ENCODE measurements at places on chromosomes 11 and 22. TPM values are rescaled to one million over a fixed set of nuclear protein-coding genes. Genes with fewer than 3 reads are reported as not detected.
A peak's percentile ranks its signal among the peaks of the same experiment; 100 is the strongest.

DNA sequence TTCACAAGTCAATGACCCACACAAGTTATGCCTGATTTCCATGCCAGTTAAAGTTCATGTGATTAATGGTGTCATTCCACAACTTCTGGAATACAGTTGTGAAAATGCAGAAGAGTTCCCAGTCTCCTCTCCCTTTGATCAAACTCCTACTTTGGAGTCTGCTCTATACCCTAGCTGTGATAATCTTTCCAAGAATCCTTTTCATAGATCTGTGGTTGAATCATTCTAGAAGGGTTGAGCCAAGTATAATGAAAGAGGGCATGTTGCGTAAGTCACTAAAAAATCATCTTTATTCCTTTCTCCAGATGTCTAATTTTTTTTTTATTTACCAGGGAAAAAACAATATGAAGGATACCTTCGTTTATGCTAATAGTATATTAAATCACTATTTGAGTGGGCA lies 89.7 kb upstream of the CARD18 start:
- no peak for DNase-seq

- no peak for DNase-seq
Observed at GRCh38 chr11:111561306-111561705, 20.8 kb downstream of the LAYN start.

DNA sequence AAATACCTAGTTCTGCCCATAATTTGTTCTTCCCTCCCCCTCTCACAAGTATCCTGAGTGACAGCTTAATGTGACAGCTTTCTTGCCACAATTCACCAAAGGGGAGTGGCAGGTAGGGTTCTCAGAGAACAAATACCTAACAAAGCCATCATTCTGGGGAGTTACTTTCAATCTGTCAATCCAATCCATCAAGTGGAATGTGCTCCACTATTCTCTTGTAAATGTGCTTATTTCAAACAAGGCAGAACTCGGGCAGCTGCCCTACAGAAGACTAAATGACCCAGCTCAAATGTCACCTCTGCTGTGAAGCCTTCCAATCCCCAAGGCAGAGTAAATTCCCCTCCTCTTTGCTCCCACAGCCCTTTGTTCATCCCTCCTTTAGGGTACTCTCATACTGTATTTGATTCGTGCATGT lies 27.8 kb downstream of the LGR4 start:
- DNase-seq: no peak

DNA sequence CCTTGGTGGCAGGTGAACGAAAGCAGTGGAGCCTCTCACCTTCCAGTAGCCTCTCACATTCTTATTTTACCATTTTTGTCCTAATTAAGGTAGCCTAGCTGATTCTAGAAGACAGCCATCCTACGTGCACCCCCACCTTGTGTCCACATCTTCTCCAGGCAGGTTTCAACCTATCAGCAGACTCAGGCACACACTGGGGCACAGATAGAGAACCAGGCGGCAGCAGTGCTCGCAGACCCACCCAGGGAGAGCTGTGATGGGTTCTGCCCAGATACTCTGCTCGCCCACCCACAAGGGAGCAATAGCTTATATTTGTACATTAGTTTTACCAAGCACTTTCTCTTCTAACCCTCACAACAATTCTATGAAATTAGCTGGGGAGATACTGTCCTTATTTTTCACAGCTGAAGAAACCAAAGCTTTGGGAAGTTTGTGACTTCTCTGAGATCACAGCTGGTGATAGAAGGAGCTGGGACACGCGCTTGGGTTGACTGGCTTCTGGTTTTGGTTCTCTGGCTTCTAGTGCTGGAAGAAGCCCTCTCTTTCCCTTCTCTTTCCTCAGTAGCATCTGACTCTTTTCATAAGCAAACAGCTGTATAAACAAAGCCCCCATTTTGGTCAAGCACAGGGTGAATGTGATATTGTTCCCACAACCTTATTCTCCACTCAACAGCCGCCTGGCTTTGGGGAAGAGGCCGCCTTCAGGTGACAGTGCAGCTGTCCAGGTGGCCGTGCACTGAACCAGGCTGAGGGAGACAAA lies 36.9 kb downstream of the PPP2R1B start:
- no peak for DNase-seq

GRCh38 chr11:63476618-63477017 lies 14.3 kb downstream of the PLAAT5 start:
- no peak for DNase-seq

GRCh38 chr11:125342281-125342930 lies 153.7 kb downstream of the FEZ1 start:
- no peak for DNase-seq

GRCh38 chr11:131064373-131064991 lies 148.2 kb upstream of the SNX19 start:
- DNase-seq: peak; percentile 34

- DNase-seq: no peak
Observed at GRCh38 chr11:85086504-85087284, 540.5 kb downstream of the DLG2 start.

The MUC5B gene
- not detected for total RNA-seq

The GVQW3 gene
- 3.3 TPM for total RNA-seq

Measured in activated CD4-positive, alpha-beta memory T cell treated with anti-CD3 and anti-CD28 coated beads for 36 hours (primary cell).